ENCODE measurements at places on chromosomes 3 and 15. TPM values are rescaled to one million over a fixed set of nuclear protein-coding genes. Genes with fewer than 3 reads are reported as not detected.

DNA sequence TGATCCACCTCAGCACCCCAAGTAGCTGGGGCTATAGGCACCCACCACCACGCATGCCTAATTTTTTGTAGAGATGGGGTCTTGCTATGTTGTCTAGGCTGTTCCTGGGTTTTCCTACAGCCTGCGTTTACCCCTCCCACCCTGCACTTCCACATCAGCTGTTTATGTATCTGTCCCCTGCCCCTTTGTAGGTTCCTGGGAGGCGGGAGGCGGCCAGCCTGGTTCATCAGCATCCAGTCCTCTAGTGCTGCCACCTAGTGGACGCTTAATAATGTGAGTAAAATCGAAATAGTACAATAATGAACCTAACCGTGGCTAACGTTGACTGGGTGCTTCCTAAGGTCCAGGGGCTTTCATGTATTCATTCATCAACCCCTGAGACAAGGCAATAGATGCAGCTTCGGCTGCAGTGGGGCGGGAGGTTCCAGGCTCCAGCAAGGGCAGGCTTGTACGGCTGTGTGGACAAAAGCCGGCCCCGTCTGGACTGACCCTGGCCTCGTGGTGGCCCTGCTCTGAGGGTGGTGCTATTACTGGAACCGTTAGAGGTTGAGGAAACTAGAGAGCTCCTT, 1.2 kb upstream of the LCTL start:
- H3K27me3 ChIP-seq, result no peaks in the 10 kb centered on the region
- peak; percentile 73 for DNase-seq
- H3K4me3 ChIP-seq, result no peak overlapping the region
- H3K36me3 ChIP-seq, result no peaks in the 10 kb centered on the region
- H3K4me1 ChIP-seq, result no peaks in the 10 kb centered on the region

GRCh38 chr3:128430301-128430700, 36.4 kb downstream of the DNAJB8 start:
- H3K4me3 ChIP-seq, result no peak overlapping the region
- DNase-seq, result no peak
- no peak overlapping the region for H3K27ac ChIP-seq

The DAZL gene
- not detected for polyA plus RNA-seq

- DNase-seq, result no peak
- no peaks in the 10 kb centered on the region for H3K4me1 ChIP-seq
- no peaks in the 10 kb centered on the region for H3K36me3 ChIP-seq
These were observed 121.3 kb downstream of the CD47 start for GRCh38 chr3:107969525-107969924.

The ZNF660 gene
- 4.9 TPM for polyA plus RNA-seq

- peak overlapping the region; percentile 48 for H3K4me3 ChIP-seq
- peaks cover 18% of the 10 kb centered on the region for H3K36me3 ChIP-seq
- H3K27me3 ChIP-seq, result no peaks in the 10 kb centered on the region
- DNase-seq, result peak; percentile 84
- peak overlapping the region; percentile 88 for H3K27ac ChIP-seq
These were observed 508 bp upstream of the SMAD6 start for GRCh38 chr15:66701422-66702034.

The CFAP92 gene
- not detected for polyA plus RNA-seq
